ENCODE measurements at places on chromosomes 11 and 22.

DNA sequence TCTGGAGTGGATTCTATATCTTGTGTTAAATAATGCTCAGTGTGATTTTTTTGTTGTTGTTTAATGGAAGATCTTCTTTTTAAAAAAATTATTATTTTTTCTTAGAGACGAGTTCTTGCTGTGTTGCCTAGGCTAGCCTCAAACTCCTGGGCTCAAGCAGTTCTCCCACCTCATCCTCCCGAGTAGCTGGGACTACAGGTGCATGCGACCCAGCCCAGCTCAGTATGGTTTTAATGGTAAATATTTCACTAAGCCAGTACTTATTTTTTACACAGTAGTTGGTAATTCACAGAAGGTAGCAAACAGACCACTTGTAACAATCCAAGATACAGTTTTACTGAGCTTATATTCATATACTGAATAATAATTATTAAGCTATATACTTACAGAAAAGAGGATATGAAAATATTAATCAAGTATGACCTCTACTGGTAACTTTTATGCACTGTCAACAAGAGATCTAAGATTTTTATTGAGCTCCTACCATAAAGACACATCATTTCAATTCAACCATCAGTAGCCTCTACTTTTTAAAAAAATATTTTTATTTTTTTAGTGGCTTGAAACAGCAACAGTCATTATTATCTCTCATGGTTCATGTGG lies 6.1 kb upstream of the CD59 start:
- no peak for DNase-seq

GRCh38 chr11:8810540-8811301 lies 100.3 kb upstream of the AKIP1 start:
- DNase-seq = peak; percentile 18

DNA sequence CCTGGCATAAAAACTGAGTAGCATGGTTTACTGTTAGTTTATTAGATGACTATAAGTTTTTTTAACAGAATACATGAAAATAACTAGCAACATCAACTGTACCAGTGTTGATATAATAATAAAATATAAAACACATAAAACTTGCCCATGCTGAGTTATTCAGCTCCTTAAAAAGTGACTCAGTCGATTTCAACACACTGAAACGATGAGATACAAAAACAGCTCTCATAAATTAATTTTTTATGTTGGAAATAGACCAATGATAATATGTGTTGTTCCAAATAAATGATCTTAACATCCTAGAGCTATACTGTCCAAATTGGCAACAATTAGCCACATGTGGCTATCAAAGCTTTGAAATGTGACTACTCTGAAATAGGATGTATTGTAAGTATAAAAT lies 15.9 kb downstream of the PDGFD start:
- no peak for DNase-seq

DNA sequence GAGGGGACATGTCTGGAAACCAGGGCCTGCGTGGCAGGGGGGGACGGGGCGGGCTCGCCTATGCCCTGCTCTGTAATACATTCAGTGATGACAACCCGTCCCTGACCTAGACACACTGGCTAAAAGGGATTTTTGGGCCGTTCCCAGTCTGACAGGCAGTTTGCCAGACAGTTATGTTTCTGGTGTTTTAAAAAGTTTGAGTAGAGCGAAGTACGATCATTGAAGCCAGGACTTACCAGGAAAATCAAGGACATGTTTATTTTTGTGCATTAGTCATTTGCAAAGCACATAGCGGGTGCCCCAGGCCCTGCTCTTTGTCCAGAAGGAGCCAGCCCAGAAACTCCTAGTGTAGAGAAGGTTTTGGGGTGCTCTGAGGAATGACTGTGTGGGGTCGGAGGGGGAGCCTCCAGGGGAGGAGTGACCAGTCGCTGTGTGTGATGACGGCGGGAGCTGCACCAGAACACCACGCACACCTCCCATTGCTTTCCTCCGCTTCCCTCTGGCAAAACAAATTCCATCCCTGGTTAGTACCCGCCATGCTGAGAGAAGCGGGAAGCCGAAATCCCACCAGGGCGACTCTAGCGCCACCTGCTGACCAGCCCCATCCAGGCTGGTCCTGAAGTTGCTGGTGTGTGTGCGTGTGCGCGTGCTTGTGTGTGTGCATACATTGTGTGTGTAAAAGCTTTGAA lies 50.8 kb downstream of the FBLN1 start:
- DNase-seq = peak; percentile 81

DNA sequence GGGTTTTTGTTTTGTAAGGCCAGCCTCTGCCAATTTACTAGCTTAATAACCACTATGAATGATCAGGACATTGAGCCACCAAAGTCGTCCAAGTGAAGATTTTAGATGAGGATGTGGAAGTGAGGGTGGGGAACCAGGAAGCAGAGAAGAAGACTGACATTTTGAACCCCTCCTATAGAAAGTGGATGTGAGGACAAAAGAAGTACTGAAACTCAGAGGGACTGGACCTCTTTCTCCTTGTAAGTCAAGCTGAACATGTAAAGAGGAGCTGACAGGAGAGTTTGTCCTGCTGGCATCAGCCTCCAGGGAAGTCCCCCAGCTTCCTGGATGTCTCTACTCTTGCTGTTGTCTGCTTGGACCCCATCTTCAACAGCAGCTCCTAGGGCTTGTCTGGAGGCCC lies 338.2 kb upstream of the NCAM1 start:
- no peak for DNase-seq
